Breast epithelium (tissue), 4 donors: ENCODE measurements at places on chromosomes 2 and 18. TPM values are rescaled to one million over a fixed set of nuclear protein-coding genes. Genes with fewer than 3 reads are reported as not detected.

- no peak for DNase-seq
- no peaks in the 10 kb centered on the region for H3K36me3 ChIP-seq
- no peaks in the 10 kb centered on the region for H3K4me1 ChIP-seq
- H3K27ac ChIP-seq = no peak overlapping the region
Measured at GRCh38 chr2:99850084-99850710, 292.2 kb downstream of the AFF3 start.

DNA sequence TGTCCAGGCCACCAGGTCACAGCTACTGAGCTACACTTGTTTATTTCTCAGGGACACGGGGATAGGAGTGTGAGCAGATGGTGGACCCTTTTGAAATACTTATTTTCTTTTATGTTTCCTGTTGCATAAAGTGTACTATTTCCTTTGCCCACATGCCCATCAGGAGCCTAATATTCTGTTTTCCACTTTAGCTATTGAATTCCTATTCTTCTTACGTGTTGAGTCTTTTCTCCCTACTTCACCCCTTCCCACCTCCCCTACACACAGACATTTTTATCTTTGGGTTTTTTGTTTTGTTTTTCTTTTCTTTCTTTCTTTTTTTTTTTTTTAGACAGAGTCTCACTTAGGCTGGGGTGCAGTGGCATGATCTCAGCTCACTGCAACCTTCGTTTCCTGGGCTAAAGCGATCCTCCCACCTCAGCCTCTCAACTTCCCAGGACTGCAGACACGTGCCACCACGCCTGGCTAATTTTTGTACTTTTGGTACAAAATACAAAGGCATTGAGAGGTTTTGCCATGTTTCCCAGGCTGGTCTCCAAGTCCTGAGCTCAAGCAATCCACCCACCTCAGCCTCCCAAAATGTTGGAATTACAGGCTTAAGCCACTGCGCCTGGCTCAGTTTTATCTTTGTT is 5.2 kb upstream of the GPR55 start:
- no peak for DNase-seq
- H3K27me3 ChIP-seq = no peaks in the 10 kb centered on the region
- H3K4me1 ChIP-seq = no peaks in the 10 kb centered on the region
- no peaks in the 10 kb centered on the region for H3K36me3 ChIP-seq
- no peak overlapping the region for H3K27ac ChIP-seq

DNA sequence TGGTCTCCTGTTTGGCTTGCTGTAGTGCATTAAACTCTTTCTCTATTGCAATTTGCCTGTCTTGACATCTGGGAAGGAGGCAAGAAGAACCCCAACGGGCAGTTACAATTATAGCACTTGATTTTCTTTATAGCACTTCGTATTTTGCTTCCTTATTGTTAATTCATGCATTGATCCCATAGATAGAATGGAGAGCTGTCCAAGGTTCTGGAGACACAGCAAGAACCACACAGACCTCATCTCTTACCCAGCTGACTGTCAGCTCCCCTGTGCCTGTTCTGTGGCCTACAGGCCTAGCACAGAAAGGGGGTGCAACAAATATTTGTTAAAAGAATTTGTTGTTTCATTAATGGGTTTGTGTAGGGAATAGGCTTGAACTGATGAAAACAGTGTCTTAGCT is 194.3 kb downstream of the GALNT1 start:
- H3K27ac ChIP-seq = no peak overlapping the region
- no peak for DNase-seq
- no peak overlapping the region for H3K4me3 ChIP-seq
- H3K27me3 ChIP-seq = no peaks in the 10 kb centered on the region

GRCh38 chr2:199470672-199471442 is 13.1 kb upstream of the SATB2 start:
- no peaks in the 10 kb centered on the region for H3K4me1 ChIP-seq
- no peaks in the 10 kb centered on the region for H3K36me3 ChIP-seq
- no peak overlapping the region for H3K27ac ChIP-seq
- H3K27me3 ChIP-seq = peaks cover 95% of the 10 kb centered on the region

GRCh38 chr18:5155907-5156287 is 41.2 kb downstream of the AKAIN1 start:
- no peak overlapping the region for H3K27ac ChIP-seq
- H3K4me1 ChIP-seq = no peaks in the 10 kb centered on the region
- no peaks in the 10 kb centered on the region for H3K27me3 ChIP-seq
- DNase-seq = no peak
- no peak overlapping the region for H3K4me3 ChIP-seq

GRCh38 chr2:99836690-99837605 is 305.4 kb downstream of the AFF3 start:
- H3K27ac ChIP-seq = no peak overlapping the region
- no peak overlapping the region for H3K4me3 ChIP-seq
- H3K4me1 ChIP-seq = no peaks in the 10 kb centered on the region
- H3K36me3 ChIP-seq = no peaks in the 10 kb centered on the region

DNA sequence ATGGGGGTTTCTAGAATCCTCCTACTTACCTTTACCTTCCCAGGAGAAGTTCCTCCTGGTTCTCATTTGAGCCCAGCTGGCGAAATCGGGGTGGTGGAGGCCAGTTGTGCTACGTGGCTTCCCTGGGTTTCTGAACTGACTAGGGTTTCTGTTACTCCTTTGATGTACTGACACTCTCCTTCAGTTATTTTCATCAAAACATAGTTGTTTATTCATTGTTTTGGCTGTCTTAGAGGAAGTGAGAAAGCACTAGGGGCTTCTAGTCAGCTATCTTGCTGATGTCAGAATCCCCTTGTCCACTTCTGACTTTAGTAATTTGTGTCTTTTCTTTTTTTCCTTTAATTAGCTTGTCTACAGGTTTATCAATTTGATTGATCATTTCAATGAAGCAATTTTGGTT is 332.2 kb upstream of the TANK start:
- H3K27me3 ChIP-seq = no peaks in the 10 kb centered on the region
- no peak overlapping the region for H3K4me3 ChIP-seq
- H3K27ac ChIP-seq = no peak overlapping the region
- no peaks in the 10 kb centered on the region for H3K36me3 ChIP-seq

DNA sequence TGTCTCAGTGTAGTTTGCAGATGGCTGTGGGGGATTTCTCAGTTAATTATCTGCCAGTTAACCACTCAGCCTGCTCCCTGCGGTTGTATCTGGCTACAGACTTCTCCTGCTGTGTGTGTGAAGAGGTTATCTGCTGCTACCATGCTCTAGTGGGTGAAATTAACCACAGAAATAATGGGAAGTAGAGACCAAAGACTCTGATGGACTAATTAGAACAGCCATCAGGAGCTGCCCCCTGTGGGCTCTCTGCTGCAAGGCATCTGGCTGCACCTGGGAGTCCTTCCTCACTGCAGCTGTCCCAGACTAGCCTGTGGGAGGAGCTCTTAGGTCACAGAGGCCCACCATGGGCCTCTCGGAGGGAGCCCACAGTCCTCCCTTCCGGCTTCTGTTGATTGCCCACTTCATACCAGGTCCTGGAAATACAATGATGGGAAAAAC is 66.6 kb downstream of the CTIF start:
- no peak for DNase-seq
- no peaks in the 10 kb centered on the region for H3K4me1 ChIP-seq
- H3K36me3 ChIP-seq = no peaks in the 10 kb centered on the region
- no peak overlapping the region for H3K27ac ChIP-seq

- no peaks in the 10 kb centered on the region for H3K36me3 ChIP-seq
- no peak for DNase-seq
- H3K4me3 ChIP-seq = no peak overlapping the region
- H3K4me1 ChIP-seq = no peaks in the 10 kb centered on the region
- H3K27me3 ChIP-seq = no peaks in the 10 kb centered on the region
Measured at GRCh38 chr2:74333175-74333574, 10.0 kb downstream of the SLC4A5 start.

GRCh38 chr2:33946193-33946592 is 347.1 kb upstream of the FAM98A start:
- H3K27me3 ChIP-seq = no peaks in the 10 kb centered on the region
- DNase-seq = no peak
- H3K36me3 ChIP-seq = no peaks in the 10 kb centered on the region
- H3K4me1 ChIP-seq = no peaks in the 10 kb centered on the region

DNA sequence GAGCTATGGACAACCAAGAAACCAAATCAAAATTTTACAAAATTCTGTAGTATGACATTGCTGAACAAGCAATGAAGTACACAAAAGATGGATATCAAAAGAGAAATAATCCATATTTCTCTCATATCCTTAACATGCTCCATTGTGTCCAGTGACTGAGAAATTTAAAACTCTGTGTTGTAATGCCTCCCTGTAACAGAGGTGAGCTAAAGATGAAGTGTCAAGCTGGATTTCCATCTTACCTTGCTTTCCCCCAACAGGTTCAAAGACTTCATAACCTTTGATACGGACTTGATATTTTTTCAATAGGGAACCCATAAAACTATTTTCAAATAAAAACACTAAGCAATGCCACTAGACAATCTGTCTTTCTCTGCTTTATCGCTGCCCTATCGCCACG is 95.7 kb upstream of the SERTAD2 start:
- DNase-seq = no peak
- no peaks in the 10 kb centered on the region for H3K36me3 ChIP-seq
- H3K27ac ChIP-seq = peak overlapping the region; percentile 94
- H3K27me3 ChIP-seq = no peaks in the 10 kb centered on the region
- peak overlapping the region; percentile 96 for H3K4me3 ChIP-seq

- no peak overlapping the region for H3K4me3 ChIP-seq
- no peaks in the 10 kb centered on the region for H3K36me3 ChIP-seq
- no peaks in the 10 kb centered on the region for H3K27me3 ChIP-seq
- no peak overlapping the region for H3K27ac ChIP-seq
- no peaks in the 10 kb centered on the region for H3K4me1 ChIP-seq
Measured at GRCh38 chr2:167579826-167580225, 667.6 kb downstream of the STK39 start.

- no peaks in the 10 kb centered on the region for H3K4me1 ChIP-seq
- H3K4me3 ChIP-seq = no peak overlapping the region
- no peaks in the 10 kb centered on the region for H3K27me3 ChIP-seq
- no peak overlapping the region for H3K27ac ChIP-seq
- DNase-seq = no peak
- H3K36me3 ChIP-seq = no peaks in the 10 kb centered on the region
Measured at GRCh38 chr18:27261769-27262549, 76.9 kb upstream of the CHST9 start.

DNA sequence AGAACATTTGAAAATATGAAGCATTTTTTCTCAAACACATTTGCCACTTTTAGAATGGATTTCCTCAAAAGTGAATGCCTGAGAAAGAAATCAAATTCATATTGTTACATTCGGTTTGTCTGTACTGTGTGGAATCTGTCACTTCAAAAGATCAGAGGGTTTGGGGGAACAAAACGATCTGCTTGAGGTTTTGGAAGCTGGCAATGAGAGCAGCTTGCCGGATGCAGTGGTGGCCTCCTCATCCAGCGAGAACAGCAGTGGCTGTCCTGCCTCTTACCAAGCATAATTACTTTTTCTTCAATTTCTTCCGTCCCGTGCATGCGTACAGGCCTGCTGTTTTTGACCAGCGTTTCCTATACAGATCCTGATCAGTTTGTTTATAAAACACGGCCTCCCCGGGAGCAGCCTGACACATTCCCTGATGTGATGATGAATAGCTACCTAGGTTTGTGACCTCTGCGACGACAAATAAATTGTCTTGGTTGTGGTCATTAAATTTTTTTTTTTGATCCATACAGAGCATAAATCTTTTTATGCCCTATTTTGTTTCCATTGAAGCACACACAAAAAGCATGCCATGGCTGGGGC is 45.2 kb downstream of the ITGA6 start:
- DNase-seq = no peak
- H3K27ac ChIP-seq = no peak overlapping the region
- no peaks in the 10 kb centered on the region for H3K36me3 ChIP-seq
- no peaks in the 10 kb centered on the region for H3K27me3 ChIP-seq

- no peak overlapping the region for H3K27ac ChIP-seq
- DNase-seq = no peak
- H3K4me1 ChIP-seq = no peaks in the 10 kb centered on the region
- H3K4me3 ChIP-seq = no peak overlapping the region
Measured at GRCh38 chr18:77262643-77263465, 13.2 kb downstream of the GALR1 start.

- H3K36me3 ChIP-seq = no peaks in the 10 kb centered on the region
- DNase-seq = no peak
- no peaks in the 10 kb centered on the region for H3K4me1 ChIP-seq
- no peak overlapping the region for H3K27ac ChIP-seq
- no peaks in the 10 kb centered on the region for H3K27me3 ChIP-seq
- no peak overlapping the region for H3K4me3 ChIP-seq
Measured at GRCh38 chr2:108945969-108946368, 43.1 kb downstream of the EDAR start.

- H3K27me3 ChIP-seq = no peaks in the 10 kb centered on the region
- DNase-seq = no peak
- H3K4me1 ChIP-seq = no peaks in the 10 kb centered on the region
- no peaks in the 10 kb centered on the region for H3K36me3 ChIP-seq
Measured at GRCh38 chr2:188963741-188964140, 10.4 kb upstream of the COL3A1 start.

DNA sequence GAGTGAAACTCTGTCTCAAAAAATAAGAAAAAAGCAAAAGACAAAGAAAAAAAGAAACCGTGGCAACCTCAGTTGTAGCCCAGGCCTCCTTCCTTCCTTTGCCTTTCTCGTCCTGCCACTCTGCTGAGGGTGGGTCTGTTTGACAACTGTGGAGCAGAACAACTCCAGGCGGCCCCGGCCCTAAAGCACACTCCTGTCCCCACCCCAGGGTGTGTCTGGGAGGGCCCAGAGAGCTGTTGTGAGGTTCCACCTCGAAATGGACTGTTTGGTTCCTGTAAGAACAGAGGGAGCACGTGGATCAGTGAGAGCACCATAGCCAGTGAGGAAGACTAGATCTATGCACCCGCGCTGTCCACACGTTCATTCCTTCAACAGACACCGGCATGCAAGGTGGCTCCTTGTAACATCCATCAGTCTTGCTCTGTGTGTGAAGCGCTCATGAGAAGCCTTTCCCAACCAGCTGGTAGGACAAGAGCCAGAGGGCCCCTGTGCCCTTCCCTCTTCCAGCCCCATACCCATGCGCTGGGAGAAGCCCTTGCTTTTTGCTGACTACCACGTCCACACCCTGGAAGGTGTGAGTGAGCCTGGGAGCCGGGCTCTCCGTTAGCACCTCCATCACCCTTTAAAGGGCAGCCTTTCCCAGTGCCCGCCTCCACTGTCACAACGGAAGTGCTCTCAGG is 61.6 kb downstream of the SOWAHC start:
- no peak overlapping the region for H3K4me3 ChIP-seq
- H3K27ac ChIP-seq = peak overlapping the region; percentile 12
- no peaks in the 10 kb centered on the region for H3K4me1 ChIP-seq
- no peaks in the 10 kb centered on the region for H3K36me3 ChIP-seq
- no peaks in the 10 kb centered on the region for H3K27me3 ChIP-seq

The ALLC gene
- not detected for total RNA-seq

The MTCL1 gene
- 4.9 TPM for total RNA-seq

The NBEAL1 gene
- total RNA-seq = 84.3 TPM

The ZNF396 gene
- 2.4 TPM for total RNA-seq

The MEX3C gene
- total RNA-seq = 42.0 TPM

The UCN gene
- 4.6 TPM for total RNA-seq

The EPHA4 gene
- 44.2 TPM for total RNA-seq

The HOXD10 gene
- total RNA-seq = not detected

The RND3 gene
- total RNA-seq = 98.0 TPM

The POMC gene
- total RNA-seq = 10.7 TPM

The G6PC2 gene
- not detected for total RNA-seq

The MERTK gene
- total RNA-seq = 84.3 TPM

The LIMS3 gene
- total RNA-seq = 1.6 TPM

The GALR1 gene
- under 0.01 TPM for total RNA-seq

The CCDC141 gene
- 2.2 TPM for total RNA-seq
